ENCODE measurements at places on chromosomes 4 and X. TPM values are rescaled to one million over a fixed set of nuclear protein-coding genes. Genes with fewer than 3 reads are reported as not detected.

AMMECR1 gene
- total RNA-seq: 17.0 TPM

HPGDS gene
- not detected for total RNA-seq

FGF16 gene
- not detected for total RNA-seq

CT45A1 gene
- not detected for total RNA-seq

RRH gene
- total RNA-seq: not detected

AFF2 gene
- not detected for total RNA-seq

CFAP99 gene
- not detected for total RNA-seq

CORIN gene
- 44.7 TPM for total RNA-seq

FAM47E gene
- under 0.01 TPM for total RNA-seq

LRCH2 gene
- total RNA-seq: 6.1 TPM

GSTCD gene
- total RNA-seq: 12.6 TPM

GRIPAP1 gene
- 19.0 TPM for total RNA-seq

ARHGAP6 gene
- total RNA-seq: 2.5 TPM

NDNF gene
- not detected for total RNA-seq

HPRT1 gene
- 21.3 TPM for total RNA-seq

GABRG1 gene
- total RNA-seq: not detected

GAB3 gene
- 0.58 TPM for total RNA-seq

PNMA6F gene
- not detected for total RNA-seq

H2BW2 gene
- not detected for total RNA-seq

GAGE1 gene
- total RNA-seq: not detected

BMP3 gene
- total RNA-seq: not detected

ESX1 gene
- total RNA-seq: 1.4 TPM

PPP1R2C gene
- total RNA-seq: not detected

LSM6 gene
- total RNA-seq: 10.7 TPM

NAA11 gene
- total RNA-seq: not detected

RS1 gene
- total RNA-seq: not detected

TMEM31 gene
- not detected for total RNA-seq

NWD2 gene
- total RNA-seq: not detected

NEIL3 gene
- total RNA-seq: 8.2 TPM

SLC9B1 gene
- 0.29 TPM for total RNA-seq

TLR8 gene
- not detected for total RNA-seq

GPR173 gene
- 1.9 TPM for total RNA-seq

KCTD8 gene
- 0.58 TPM for total RNA-seq

GYPB gene
- total RNA-seq: not detected

CAPN6 gene
- 0.18 TPM for total RNA-seq

SMIM10L2A gene
- not detected for total RNA-seq

RPA4 gene
- not detected for total RNA-seq

EGFL6 gene
- not detected for total RNA-seq

RPS3A gene
- 2,899 TPM for total RNA-seq

TLR6 gene
- 0.58 TPM for total RNA-seq

CSAG3 gene
- not detected for total RNA-seq

NPY5R gene
- total RNA-seq: not detected

AVPR2 gene
- not detected for total RNA-seq

SPIN4 gene
- total RNA-seq: 2.9 TPM

RAI2 gene
- total RNA-seq: not detected

ERCC6L gene
- 2.6 TPM for total RNA-seq

P2RY10 gene
- total RNA-seq: not detected

CTAG1B gene
- total RNA-seq: not detected

MAGEE2 gene
- total RNA-seq: not detected

L1CAM gene
- 19.0 TPM for total RNA-seq

ZIC3 gene
- total RNA-seq: not detected

All from myometrial cell (primary cell).